Activated CD4-positive, alpha-beta memory T cell treated with anti-CD3 and anti-CD28 coated beads for 36 hours (primary cell): ENCODE measurements at places on chromosomes 12 and 14.

- DNase-seq = no peak
These were observed 3.7 kb downstream of the GZMB start for GRCh38 chr14:24630087-24630871.

GRCh38 chr14:99687284-99688209, 3.4 kb downstream of the CYP46A1 start:
- peak; percentile 39 for DNase-seq

DNA sequence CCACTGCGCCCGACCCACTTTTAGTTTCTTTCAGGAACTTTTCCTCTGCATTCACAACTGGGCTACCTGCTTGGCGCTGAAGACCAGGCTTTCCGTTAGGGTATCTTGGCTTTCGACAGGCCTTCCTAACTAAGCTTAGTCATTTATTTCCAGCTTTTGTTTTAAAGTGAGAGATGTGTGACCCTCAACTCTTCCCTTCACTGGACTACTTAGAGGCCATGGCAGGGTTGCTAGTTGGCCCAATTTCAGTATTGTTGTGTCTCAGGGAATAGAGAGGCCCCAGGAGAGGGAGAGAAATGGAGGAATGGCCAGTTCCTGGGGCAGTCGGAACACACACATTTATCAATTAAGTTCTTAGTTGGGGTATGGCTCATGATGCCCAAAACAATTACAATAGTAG, 10.4 kb downstream of the MTA1 start:
- no peak for DNase-seq

DNA sequence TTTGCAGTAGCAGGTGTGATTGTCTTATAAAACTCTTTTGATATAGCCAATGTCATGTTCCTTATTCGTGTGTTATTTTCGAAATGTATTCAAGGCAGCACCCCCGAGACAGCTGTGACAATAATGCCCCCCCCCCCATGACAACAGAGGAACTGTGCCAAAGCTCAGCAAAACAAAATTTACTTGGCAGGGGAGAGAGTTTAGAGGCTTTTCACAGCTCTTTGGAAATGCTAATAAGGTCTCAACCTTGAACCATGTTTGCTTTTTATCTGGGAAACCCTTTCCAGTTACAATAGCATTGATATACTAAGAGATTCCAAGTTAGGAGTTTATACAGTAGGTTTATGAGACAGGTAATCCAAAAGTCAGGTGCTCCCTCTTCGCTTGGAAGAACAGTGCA, 56.4 kb upstream of the USP44 start:
- no peak for DNase-seq

GRCh38 chr12:13173012-13173932, 23.3 kb upstream of the EMP1 start:
- DNase-seq = peak; percentile 78

DNA sequence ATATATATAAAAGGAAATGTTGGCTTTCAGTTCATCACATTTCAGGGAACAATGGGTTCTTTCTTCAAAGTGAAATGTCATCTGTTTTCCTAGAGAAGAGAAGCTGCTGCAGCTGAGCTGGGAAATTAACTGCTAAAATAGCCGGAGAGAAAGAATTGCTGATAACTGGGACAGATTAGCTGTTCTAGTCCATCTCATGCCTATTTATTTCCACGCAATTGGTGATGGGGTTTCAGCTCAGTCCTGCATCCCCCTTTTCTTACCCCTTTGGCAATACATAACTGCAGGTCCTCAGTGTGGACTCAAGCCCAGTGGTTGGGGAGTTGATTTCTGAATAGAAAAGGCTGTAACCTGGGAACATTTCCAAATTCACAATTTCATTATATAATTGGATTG, 436.9 kb upstream of the TMEM132C start:
- DNase-seq = no peak

DNA sequence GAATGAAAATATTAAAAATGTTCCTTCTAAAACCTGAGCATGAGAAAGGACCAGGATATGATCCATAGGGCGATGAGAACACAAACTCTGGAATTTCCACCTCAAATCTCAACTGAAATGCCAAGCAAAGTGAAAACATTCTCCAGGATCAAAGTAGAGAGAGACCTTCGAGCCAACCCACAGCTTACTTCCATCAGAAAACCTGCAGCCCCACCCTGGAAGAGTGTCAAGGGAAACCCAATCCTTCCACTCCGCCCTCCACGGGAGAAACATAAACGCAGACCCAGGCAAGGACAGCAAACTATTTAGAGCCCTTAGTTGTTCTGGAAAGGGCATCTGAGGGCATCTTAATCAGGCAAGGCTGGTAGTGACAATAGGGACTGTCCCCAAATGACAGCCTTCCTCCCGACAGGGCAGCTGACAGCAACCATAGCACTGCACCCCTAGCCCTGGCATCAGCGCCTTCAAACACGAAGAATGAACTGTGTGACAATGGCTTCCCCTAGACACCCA, 21.8 kb downstream of the SLC15A4 start:
- no peak for DNase-seq

DNA sequence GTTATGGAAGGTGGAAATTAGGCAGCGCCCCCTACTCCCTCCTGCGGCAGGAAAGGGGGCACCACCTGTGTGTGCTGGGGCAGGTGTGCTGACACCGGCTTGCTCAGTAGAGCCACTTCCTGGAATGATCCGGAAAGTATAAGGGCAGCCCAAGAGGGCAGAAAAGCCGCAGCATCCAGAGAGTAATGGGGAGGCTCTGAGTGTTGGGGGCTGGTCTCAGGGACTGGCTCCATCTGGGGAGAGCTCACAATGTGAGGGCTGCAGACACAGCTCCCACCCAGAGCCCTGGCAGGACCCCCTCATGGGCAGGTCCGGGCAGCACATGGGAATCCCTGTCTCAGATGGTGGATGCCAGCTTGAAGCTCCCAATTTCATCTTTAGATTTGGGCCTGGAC, 187.6 kb upstream of the C14orf180 start:
- peak; percentile 13 for DNase-seq

DNA sequence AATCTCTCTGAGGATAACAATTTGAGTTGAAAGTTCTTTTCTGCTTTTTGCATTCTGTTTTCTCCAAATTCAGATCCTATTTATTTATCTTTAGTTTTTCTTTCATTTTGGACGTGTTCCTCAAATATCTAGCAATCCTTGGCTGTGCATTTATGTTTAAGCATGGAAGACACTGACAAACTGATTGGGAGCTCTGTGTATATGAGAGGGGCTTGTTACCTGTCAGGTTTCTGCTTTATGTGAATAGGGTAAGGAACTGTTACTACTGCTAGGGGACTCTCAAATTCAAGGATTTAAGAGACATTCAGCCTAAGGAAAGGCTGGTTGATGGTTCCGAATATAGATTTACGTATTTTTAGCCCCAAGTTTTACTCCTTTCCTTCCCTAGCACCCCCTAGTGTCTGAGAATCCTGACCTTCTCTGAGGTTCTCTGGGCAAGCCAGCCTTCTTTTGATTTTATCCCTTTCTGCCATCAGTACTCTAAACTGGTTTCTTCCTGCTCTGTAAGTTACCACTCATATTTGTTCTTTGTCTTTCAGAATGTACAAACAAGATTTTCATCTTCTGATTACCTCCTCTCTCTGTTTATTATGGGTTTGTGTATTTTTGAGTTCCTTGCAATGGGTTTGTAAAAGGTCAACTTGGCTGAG, 30.5 kb downstream of the YLPM1 start:
- DNase-seq = no peak

- DNase-seq = no peak
These were observed 215.5 kb downstream of the PIK3C2G start for GRCh38 chr12:18476861-18477260.

GRCh38 chr12:104348283-104348993, 44.9 kb downstream of the EID3 start:
- DNase-seq = no peak

GRCh38 chr12:54173906-54174471, 14.8 kb downstream of the SMUG1 start:
- peak; percentile 15 for DNase-seq
